ENCODE measurements at places on chromosomes 3 and 15.

GRCh38 chr3:183122257-183122932 lies 23.1 kb upstream of the MCCC1 start:
- peak; percentile 42 for DNase-seq

- DNase-seq, result no peak
Measured at GRCh38 chr15:88543065-88543776, 3.3 kb downstream of the DET1 start.

DNA sequence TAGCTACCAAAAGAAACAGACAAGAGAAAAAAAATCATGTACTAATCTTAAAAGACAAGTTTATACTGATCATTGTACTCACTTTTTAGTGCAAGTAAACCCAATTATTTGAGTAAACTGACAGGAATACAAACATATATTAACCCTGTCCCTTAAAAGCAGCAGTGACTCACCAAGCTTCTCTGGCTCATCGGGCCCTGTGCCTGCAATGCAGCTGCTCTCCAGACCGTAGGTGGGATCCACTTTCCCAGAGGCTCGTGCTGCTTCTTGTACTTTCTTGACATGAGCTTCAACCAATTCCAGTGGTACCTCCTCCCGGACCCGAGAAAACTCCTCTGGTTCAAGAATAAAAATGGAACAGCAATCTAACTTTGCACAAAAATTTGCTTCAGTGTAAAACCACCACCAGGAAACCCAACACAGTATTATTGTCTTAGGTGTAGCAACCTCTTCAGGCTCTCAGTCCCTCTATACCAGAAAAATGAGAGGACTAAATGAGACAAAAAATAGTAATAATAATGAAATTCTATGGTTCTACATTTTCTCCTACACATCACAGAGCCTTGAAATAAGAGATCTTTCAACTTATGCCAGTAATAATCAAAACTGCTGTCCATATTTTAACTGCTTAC lies 82.6 kb upstream of the CSPG5 start:
- no peak for DNase-seq

GRCh38 chr15:91335702-91336101 lies 235.6 kb downstream of the SV2B start:
- no peak for DNase-seq

- no peak for DNase-seq
Measured at GRCh38 chr3:48433472-48434118, 3.7 kb upstream of the PLXNB1 start.

DNA sequence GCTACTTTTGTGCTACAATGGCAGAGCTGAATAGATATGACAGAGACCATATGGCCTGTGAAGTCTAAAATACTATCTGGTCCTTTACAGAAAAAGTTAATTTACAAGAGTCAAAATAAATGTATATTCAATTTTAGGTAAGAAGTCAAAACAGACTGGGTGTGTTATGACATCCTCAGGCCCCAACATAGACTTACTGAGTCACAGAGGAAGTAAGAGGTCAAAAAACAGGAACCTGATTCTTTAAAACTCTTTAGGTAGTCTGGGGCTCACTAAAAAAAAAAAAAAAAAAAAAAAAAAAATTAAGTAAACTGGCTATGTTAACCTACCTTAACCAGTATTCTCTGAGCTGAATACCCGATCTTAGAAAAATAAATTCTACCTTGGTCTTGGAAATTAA lies 13.1 kb downstream of the DNAAF4 start:
- no peak for DNase-seq

DNA sequence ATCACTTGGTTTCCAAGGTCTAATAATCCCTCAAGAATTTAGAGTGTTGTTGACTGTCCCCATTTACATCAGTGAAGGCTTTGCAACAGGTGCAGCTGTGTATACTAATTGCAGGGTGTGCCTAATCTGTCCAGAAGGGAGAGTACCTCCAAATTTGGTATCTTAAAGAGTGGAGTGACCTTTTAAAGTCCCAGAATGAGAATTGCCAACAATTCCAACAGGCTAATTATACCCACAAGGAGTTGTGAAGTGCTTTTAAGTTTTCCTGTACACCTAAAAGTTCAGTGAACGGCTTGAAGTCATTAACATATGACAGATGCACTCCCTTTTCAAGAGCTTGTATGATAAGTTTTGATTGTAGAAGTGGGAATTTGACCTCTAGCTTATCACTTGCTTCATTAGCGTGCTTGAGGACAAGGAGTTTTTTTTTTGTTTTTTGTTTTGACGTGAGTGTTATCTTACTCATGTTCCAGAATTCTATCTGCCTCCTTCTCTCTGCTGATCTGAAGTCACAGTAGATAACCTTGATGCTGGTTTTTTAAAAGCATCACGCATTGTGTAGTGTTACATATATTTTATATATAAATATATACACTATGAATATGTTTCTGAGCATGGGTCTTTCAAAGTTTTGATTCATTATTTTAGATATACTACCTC lies 26.3 kb downstream of the CDIN1 start:
- no peak for DNase-seq

DNA sequence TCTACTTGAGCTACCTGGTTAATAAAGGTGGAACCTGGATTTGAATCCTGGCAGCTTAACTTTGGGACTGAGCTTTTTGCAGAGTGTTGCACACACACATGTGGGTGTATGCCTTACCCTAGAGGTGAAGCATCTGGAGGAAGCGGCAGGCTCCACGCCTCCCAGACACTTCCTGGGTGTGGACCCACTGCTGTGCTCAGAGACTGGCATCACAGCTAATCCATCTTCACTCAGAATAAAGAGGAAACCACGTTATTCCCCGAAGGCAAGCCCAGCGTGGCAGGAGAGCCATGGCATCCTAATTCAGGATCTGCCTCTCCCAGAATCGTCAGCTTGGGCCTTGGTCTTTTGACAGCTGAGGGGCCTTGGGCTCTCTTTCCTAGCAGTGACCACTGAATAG lies 25.5 kb downstream of the CCDC13 start:
- no peak for DNase-seq

GRCh38 chr15:39781967-39782302 lies 706 bp downstream of the FSIP1 start:
- no peak for DNase-seq

DNA sequence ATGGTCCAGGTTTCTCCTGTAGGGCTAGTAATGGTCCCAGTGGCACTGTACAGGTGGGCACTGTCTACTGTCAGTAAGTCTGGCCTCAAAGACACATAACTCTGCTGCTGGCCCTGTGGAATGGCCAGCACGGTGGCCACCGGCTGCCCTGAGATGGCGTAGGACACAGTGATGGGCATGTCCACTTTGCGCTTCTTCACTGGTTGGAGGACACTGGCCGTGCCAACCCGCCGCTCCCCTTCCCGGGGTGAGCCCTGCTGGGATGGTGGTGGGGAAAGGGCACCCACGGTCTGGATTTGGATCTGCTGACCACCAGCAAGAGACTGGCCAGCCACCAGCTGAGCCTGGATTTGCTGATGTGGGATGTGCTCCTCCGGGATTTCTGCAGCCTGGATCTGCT lies 28.1 kb upstream of the IMPDH2 start:
- DNase-seq, result no peak

DNA sequence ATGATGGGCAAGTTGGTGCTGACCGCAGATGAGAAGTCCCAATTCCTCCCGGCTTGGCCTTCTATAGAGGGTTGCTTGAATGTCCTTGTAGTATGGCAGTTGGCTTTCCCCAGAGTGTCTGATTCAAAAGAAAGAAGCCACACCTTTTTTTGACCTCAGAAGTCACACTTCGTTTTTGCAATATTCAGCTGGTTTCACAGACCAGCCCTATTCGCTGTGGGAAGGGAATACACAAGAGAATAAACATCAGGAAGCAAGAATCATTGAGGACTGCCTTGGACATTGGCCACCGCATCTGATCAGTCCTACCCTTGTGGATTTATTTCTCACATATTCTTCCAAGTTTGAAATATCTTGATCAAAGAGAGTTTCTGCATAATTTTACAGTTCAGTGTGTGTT lies 228.6 kb upstream of the SUCLG2 start:
- no peak for DNase-seq

- DNase-seq, result no peak
Measured at GRCh38 chr15:93143186-93143585, 54.2 kb upstream of the RGMA start.

DNA sequence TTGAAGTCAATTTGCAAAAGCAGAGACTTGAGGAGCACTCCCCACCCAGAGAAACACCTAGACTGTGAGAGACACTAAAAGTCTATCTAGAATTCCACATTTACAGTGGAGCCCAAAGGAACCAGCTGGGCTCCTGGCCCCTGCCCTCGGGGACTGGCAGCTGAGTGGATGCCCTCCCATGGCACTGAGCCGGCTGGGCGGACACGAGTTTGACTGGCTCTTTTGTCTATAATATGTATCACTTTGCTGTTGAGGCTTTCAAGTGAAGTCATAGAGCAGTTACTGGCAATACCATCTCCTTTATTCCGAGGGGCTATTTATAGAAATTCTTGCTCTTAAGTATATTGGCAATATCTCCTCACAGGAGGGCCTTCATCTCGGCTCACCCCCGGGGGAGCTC lies 65.8 kb upstream of the TNFAIP8L3 start:
- DNase-seq, result no peak

- no peak for DNase-seq
Measured at GRCh38 chr3:57758686-57759085, 2.6 kb downstream of the SLMAP start.

DNA sequence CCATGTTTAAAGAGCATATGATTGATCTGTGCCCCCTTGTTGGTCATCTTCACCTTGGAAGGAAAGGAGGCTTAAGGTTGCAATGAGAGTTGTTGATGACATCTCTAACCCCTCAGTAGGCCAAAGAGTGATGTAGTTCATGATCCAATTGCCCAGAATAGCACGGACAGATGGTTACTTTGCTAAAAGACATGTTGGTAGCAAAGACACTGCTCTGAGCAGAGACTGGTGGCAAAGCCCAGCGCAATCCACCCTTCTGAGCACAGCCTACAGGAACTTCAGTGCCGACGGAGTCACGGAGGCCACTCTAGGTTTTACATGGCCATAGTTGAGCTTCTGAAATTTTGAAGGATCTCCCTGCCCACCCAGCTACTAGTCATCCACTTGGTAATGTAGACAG lies 21.8 kb downstream of the FBXO45 start:
- no peak for DNase-seq

DNA sequence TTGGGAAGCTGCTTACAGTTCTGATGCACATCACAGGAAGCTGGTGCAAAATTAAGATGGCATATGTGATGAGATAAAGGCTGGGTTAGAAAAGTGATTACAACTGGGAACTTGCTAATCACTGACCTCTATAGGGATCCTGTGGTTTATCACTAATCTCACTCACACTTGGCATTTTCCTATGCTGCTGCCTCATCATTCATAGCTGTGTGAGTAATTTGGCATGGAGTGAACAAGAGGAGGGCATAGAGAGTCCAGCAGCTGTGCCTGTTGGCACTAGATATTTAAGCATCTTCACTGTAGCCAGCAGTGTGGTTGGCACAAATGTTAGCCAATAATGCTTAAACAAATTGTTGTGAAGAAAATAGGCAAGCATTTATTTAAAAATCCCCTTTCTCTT lies 217.7 kb upstream of the CGNL1 start:
- no peak for DNase-seq

- DNase-seq, result no peak
Measured at GRCh38 chr3:176942305-176942704, 255.0 kb downstream of the TBL1XR1 start.

DNA sequence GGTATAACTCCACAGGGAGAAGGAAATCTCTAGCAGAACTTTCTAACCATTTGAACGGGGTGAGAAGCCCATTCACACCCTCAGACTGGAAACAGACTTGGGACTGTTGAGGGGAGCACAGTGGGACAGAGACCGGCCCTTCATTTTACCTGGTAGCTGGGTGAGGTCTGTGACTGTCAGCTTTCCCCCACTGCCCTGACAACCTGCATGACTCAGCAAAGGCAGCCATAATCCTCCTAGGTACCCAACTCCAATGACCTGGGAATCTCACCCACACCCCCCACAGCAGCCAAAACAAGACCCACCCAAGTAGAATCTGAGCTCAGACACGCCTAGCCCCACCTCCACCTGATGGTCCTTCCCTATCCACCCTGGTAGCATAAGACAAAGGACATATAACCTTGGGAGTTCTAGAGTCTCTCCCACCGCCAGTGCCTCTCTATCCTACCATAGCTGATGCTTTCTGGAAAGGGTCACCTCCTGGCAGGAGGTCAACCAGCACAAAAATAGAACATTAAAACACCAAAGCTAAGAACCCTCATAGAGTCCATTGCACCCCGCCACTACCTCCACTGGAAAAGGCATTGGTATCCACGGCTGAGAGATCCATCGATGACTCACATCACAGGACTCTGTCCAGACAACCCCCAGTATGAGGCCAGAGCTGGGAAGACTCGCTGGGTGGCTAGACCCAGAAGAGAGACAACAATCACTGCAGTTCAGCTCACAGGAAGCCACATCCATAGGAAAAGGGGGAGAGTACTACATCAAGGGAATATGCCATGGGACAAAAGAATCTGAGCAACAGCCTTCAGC lies 28.0 kb downstream of the SENP7 start:
- DNase-seq, result no peak

- no peak for DNase-seq
Measured at GRCh38 chr15:31464216-31465082, 137.8 kb downstream of the KLF13 start.

DNA sequence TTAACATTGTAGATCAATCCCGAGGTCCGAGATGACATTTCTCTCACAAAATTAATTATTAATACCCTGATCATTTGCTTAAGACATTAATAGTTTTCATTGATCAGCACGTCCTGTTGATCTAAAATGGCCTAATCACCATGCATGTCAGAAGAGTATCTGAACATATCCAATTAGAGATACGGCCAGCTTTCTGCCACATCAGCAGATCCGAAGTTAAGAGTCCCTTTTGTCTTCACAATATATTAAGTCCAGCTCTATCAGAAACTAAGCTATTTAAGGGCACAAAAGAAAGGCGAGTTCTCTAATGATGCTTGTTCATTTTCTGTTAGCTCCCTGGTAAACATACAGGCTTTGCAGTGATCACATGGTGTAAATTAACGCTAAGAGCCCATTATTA lies 470.3 kb downstream of the CNTN4 start:
- DNase-seq, result no peak

DNA sequence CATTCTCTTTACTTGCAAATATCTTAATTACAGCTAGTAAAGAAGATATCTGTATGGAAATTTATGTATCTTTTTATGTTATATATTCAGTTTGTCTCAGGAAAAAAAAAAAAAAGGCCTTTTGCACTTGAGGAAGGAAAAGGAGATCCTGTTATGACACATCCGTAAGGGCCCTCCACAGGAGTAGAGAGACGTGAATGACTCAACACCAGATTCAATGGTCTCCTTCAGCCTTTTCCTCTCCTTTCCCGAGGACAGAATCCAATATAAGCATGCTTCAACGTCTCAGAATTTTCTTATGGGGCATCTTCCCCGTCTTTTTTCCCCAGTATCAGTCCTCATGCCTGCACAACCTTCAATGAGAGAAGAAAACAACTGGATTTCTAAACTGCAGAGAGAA lies 340.3 kb downstream of the NTRK3 start:
- DNase-seq, result no peak

- DNase-seq, result no peak
Measured at GRCh38 chr15:36886701-36887100, 213.6 kb downstream of the MEIS2 start.

- no peak for DNase-seq
Measured at GRCh38 chr15:87949575-87950223, 306.8 kb downstream of the NTRK3 start.
